Ecto neural progenitor cell (in vitro differentiated cells): ENCODE measurements at places on chromosomes 5 and 9.
A peak's percentile ranks its signal among the peaks of the same experiment; 100 is the strongest.

DNA sequence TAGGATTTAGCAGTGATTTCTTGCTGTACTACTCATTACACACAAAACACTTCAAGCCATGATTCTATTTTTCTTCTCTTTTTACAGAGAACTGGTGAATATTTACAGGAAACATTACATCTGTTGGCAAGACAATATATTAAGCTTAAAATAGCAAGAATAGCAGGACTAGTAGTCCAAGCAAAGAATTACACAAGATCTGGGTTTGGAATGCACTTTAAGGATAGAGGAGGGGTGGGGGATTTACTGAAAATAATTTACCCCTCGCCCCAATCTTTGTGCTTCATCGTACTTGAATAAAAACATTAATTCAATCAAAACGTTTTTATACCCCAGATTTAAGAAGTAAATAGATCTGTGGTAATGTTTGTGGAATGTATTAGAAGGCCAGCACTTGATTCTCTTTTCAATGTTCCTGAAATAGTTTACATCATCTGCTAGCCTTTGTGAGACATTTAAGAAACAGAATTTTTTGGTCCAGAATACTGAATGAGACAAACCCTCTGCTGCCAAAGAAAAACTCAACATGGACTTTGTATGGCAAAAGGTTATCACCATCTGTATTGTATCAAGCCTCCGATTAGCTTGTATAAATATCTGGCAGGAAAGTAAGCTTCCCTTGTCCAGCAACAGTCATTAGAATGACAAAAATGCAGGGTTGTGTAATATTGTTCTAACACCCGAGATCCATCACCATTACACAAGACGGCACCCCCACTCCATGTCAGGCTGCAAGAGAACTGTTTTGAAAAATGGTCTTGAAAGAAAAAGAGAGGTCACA is 23.8 kb downstream of the SVEP1 start:
- DNase-seq = no peak

DNA sequence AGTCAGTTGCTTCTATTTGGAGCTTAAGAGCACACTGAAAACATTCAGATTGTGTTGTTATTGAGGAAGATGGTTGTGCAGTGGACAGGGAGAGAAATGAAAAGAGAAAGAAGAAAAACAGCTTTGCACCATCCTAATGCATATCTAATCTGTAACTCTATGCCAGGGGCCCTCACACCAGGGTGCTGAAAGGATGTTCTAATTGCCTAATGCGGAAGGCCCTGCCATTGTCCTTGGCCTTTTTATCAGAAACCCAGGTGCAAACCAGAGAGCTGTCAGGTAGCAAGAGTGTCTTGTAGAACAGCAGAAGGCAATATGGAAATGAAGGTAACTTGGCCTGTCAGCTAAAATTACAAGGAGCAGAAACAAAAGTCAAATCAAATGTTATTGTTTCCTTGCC is 384.5 kb upstream of the PIK3R1 start:
- no peak for DNase-seq

- no peak for DNase-seq
These were observed 169.2 kb upstream of the MVB12B start for GRCh38 chr9:126157423-126157822.

GRCh38 chr5:181092428-181092827 is 38.5 kb downstream of the OR2V1 start:
- DNase-seq = no peak

DNA sequence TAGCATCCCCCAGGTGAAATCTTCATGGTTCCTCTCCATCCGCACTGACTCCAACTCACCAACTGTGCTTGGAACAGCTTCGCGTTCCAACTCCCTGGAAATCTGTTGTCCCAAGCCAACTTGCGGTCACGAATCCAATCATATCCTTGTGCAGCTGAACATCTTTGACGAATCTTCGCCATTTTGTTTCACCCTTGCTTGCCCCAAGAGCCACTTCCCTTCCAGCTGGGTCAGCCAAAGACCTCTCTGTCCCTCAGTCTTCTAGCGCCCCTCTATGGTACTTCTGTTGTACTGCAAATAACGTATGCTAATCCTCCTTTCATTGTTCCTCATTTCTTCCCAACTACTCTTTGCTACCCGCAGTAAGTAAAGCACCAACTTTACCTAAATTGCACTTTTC is 61.0 kb upstream of the TARS1 start:
- DNase-seq = peak; percentile 47

GRCh38 chr5:10601246-10602030 is 37.6 kb downstream of the ANKRD33B start:
- peak; percentile 40 for DNase-seq

DNA sequence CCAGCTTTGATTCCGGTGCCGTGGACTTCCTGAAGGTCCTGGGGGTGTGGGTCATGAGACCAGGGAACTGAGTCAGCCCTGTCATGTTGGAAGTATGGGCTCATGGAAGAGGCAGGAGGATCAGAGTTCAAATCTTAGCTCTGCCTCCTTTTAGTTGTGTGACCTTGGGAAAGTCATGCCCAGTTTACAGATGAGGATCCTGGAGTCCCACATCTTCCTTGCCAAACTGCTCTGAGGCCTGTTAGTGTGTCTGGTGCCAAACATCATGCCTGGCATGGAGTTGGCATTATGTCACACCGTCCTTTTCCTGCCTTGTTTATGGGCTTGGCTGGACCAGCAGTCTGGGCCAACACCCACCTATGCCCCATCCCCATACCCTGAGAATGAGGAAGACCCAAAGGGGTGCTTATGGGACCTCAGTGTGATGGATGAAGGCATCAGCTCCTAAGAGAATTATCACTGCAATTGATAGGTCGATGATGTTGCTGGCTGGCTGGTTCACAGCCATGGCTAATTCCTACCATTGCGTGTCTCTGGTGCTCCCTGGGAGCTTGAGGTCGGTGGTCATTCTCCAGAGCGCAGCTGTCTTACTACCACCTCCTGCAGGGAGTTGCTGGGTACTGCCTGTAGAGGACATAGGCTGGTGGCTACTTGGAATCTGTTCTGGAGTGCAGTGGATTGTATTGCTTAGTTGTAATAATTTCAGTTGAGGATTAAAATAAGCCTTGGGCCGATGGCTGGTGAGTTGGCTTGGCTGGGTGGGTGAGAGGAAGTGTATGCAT is 140.5 kb upstream of the PITX1 start:
- no peak for DNase-seq

GRCh38 chr9:22278426-22278825 is 168.2 kb upstream of the DMRTA1 start:
- no peak for DNase-seq

DNA sequence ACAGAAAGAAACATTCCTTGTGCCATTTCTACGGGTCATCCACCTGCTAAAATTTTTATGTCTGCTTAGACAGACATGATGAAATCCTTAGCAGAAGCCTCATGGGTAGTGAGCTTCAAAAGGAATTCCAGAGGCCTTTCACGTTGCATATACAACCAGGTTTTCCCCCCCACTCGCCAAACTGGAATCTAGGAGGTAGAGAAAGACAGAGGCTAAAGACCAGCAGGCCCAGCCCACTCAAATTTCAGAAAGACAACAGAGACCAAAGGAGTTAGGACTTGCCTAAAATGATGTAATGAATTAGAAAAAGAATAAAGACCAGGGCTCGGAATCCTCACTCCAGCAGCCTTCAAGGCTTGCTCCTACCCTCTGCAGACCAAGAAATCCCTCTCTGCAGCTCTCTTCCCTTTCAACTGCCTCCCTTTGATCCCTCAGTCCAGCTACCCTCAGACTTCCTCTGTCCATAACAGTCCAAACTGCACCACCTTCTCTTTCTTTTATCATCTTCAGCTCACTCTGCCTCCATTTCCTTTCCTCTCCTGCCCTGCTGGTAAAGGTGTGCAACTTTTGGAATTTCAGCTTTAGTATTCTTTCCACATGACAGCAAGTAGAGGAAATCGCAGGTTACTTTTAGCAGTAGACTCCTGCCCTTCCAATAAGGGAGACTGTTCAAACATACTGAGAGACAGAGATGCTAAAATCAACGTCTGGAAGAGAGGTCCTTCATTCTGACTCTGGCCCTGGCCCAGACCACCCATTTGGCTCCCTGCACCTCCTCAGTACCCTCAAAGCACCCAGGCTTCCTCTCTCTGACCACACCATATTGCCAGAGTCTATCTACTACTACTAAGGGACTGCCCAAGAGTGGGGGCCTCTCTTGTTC is 8.9 kb downstream of the B4GALT1 start:
- DNase-seq = no peak

DNA sequence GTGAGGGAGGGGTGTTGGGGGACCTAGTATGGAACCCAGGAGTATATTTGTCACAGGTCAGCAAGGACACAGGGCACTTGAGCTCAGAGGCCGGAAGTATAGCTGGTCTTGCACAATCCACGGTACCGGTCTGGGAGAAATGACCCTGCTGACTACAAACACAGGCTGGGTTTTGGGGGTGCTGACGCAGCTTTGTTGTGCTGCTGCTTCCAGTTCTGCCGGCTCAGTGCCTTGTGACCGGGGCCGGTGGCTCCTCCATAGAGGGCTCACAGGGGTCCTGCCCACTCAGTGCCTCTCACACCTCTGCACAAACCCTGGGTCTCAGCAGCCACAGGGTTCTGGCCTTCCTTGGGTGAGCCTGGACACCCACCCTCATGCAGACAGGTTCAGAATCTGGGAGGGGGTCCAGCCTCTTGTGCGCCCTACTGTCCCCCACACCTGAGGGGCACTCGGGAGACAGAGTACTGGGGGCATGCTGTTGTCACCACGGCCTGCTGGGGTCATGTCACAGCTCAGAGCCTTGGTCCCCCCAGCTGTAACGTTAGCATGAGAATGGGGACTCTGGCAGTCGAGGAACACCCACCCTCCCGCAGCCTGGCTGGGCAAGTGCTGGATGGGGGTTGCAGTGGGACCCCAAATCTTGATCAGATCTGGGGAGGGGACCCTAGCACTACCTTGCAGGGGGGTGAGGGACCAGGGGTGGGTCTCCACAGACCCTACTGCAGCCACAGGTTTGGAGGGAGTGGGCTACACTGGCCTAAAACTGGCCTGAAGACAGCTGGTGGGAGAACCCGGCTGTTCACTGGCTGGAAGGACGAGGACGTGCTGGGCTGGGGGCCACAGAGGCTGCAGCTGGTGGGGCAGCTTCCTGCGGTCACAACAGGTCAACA is 17.7 kb downstream of the NINJ1 start:
- no peak for DNase-seq

DNA sequence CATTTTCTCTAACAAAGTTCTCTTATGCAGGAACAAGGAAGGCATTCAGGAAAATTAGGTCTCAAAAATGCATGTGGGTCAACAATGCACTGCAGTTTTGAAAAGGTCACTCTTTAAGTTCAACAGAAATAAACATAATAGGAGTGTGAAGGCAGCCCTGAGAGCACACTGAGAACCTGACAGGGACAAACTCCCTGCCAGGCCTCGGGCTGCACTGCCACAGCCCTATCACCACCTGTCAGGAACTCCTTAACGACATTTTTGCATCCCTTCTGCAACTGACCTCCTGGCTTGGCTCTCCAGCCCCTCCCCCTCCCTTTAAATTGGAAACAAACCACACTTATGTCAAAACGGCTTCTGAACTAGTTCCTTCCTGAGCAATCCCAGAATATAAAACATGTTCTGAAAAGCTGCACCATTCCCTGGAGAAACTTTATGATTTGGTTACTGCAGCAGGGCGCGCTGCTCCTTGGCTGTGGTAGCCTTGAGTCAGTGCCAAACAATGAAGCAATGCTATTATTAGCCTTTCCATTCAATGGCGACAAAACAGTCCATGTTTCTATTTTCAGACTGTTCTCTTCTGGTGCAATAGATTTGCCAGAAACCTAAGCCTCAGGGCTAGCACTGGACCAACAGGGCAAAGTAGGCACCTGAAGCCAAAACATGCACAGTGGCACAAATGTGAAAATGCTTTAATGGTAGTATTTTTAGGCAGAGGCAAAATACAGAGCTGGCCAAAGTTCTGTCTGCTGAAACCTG is 160.1 kb upstream of the ZNF608 start:
- DNase-seq = no peak

DNA sequence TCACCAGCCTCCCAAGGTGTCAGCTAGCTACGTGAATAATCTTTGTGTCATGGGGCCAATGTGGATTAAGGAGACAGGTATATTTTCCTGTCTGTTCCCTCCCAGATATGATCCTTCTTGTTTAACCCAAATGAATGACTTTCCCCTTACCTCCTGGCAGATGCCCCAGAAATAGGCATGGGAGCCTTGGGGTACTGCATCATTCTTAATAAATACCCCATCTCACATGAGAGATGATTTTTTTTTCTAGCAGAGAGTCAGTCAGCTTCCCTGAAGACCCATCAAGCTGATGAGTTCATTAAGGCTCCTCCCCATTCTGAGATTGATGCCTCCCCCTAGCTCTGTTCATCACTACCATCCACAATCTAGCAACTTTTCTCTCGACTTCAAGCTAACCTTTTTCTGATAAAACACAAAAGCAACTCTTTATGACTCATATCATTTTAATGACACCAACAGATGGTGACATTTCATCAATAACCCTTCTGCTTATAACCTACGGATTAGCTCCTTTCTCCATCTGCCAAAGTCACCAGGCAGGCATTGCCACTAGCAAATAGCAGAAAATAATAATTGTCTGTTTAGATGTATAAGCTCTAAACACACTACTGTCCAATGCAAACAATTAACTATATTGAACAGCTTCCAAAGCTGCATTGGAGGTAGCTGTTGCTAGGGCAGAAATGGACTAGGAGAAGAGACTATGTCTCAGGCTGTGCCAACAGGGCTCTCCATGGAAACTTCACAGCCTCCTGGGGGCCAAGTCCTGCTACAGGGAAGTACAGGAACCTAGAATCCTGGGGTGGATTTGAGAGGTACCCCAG is 143.7 kb downstream of the ACER2 start:
- no peak for DNase-seq

- no peak for DNase-seq
These were observed 7.2 kb downstream of the PTBP3 start for GRCh38 chr9:112326194-112326593.

GRCh38 chr9:9478741-9479140 is 1134.1 kb downstream of the PTPRD start:
- DNase-seq = no peak

GRCh38 chr9:126372716-126373115 is 46.1 kb downstream of the MVB12B start:
- no peak for DNase-seq

- no peak for DNase-seq
These were observed 133.8 kb downstream of the TMEM174 start for GRCh38 chr5:73306741-73307275.

DNA sequence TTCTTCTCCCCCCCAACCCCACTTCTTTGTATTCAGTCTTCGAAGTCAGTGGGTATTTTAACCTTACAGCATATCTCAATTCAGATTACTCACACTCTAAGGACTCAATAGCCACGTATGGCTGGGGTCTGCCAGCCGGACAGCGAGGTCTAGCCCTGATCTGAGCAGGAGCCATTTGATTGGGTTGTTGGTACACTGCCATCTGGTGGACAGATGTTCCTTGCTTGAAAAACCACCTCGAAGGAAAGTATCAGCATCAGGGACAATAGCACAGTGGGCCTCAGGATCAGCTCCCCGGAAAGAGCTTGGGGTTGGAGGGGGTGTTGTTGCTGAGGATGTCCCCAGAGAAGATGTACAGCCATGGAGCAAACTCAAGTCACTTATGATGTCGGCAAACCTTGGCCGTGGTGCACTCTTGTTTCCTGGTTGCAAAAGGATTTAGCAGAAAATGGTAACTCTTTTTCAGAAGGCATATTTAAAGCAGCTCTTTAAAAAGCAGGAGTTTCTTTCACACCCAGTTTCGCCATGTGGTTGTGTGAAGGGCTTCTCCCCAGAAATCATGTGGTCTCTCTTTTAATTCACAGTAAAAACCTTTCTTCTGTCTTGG is 31.7 kb upstream of the KCNMB1 start:
- peak; percentile 77 for DNase-seq

GRCh38 chr5:75048457-75048953 is 3.9 kb downstream of the GCNT4 start:
- DNase-seq = no peak
